Left colon (tissue), 2 donors: ENCODE measurements at places on chromosomes 4 and X. TPM values are rescaled to one million over a fixed set of nuclear protein-coding genes. Genes with fewer than 3 reads are reported as not detected.

Gene ASMT
- not detected for total RNA-seq

Gene MND1
- total RNA-seq, result 2.5 TPM

Gene ARR3
- 1.2 TPM for total RNA-seq

Gene DUSP21
- not detected for total RNA-seq

Gene RPS6KA6
- 11.6 TPM for total RNA-seq

Gene NEIL3
- total RNA-seq, result 1.0 TPM

Gene CCDC110
- 2.0 TPM for total RNA-seq

Gene NWD2
- 1.2 TPM for total RNA-seq

Gene YY2
- total RNA-seq, result 1.2 TPM

Gene UGT2B15
- total RNA-seq, result 42.9 TPM

Gene USP9X
- 72.0 TPM for total RNA-seq

Gene PROM1
- total RNA-seq, result 84.1 TPM

Gene AWAT2
- not detected for total RNA-seq

Gene VCX
- not detected for total RNA-seq

Gene MAGEE2
- not detected for total RNA-seq

Gene DUSP9
- not detected for total RNA-seq

Gene CT45A1
- not detected for total RNA-seq

Gene GAB3
- 2.3 TPM for total RNA-seq

Gene GAGE13
- total RNA-seq, result not detected

Gene SLC25A4
- total RNA-seq, result 37.9 TPM

Gene NUDT10
- total RNA-seq, result not detected
